Esophagus mucosa (tissue), 1 donor: ENCODE measurements at places on chromosomes 11 and 22. TPM values are rescaled to one million over a fixed set of nuclear protein-coding genes. Genes with fewer than 3 reads are reported as not detected.
A peak's percentile ranks its signal among the peaks of the same experiment; 100 is the strongest.

Gene NLRP14
- total RNA-seq, result not detected

Gene UPB1
- total RNA-seq, result 0.12 TPM

GRCh38 chr11:80846979-80847378 lies 1406.1 kb upstream of the TENM4 start:
- no peak for ATAC-seq

GRCh38 chr11:72085621-72086351 lies 5.1 kb downstream of the LRRC51 start:
- ATAC-seq, result no peak

- peak; percentile 14 for ATAC-seq
These were observed 16.4 kb upstream of the UPK3A start for GRCh38 chr22:45268167-45268957.

DNA sequence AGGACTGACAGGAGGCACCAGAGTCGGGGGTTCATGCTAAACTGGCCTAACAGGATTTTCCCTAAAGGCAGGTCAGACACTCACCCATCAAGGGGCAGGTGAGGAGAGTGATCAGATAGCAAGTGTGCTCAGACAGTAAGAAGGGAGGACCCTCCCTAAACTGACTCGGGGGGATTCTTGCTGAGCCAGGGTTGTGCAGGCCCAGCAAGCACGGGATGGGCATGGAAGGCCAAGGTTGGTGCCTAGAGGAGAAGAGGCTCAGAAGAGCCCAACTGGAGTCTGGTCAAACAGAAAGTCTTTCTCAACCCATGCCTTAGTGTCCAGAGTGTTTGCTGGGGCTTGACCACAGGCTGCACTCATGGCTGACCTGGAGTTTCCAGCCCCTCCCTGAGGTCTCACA lies 6.2 kb upstream of the APOL1 start:
- ATAC-seq, result no peak

- no peak for ATAC-seq
These were observed 37.2 kb upstream of the CSNK2A3 start for GRCh38 chr11:11390068-11390771.
